ENCODE measurements at places on chromosomes 2 and 18.

DNA sequence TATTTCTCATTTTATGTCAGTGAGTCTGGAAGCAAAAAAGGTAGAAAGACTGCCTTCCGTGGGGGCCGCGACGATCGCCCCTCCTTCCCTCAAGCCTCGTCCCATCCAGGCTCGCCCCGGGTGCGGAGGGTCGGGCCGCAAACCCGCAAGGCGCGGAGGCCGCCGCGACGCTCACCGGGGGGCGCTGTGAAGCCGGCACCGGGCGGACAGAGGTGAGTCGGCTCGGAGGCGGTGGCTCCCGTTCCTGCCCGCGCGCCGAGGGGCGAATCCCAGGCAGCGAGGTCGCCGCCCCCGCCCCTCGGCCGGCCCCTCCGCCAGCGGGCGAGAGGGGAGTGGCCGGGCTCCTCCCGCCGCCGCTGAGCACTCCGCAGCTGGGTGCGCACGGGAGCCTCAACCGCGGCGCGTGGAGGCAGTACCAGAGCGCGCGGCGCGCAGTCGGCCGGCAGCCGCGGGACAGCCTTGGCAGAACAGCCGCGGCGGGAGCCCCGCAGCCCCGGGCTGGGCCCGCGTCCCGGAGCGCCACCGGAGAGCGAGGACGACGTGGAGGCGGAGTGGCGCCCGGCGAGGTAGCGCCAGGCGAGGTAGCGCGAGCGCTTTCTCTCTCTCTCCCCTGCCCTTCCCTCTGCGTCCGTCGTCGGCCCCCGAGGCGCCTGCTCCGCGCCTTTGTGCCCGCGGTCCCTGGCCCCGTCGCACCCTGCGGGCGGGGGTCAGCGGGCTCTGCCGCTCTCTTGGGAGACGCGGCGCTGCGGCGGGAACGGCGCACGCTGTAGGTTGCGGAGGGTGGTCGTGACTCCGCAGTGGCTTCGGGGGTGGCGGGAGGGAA is at the start of gene MYO1B:
TSS of gene MYO1B (plus strand) at position 359 of the 823 bp plus-strand sequence. CDS start 31,492 bp downstream, outside the sequence.
- no peak for DNase-seq

GRCh38 chr2:132443106-132443505 is 26.5 kb downstream of the GPR39 start:
- DNase-seq: no peak

DNA sequence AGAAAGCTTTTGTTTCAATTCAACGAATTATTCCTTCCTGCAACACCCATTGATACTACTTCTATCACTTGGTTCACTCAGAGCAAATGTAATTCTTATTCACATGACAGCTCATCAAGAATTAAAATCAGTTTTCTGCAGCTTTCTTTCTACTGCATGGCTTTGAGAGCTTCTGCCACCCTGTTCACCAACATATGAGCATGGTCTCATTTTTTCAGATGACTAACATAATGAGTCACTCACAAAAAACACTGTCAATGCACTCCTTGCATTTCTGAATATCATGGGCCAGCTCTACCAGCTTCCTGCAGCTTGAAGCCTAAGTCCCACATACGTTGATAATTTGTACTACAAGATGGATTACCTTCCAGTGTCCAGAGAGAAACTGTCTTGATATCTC is 342.9 kb downstream of the LRATD1 start:
- DNase-seq: no peak

GRCh38 chr2:218043100-218043499 is 26.0 kb upstream of the RUFY4 start:
- DNase-seq: no peak

GRCh38 chr2:10835052-10835970 is 22.7 kb upstream of the PDIA6 start:
- DNase-seq: peak; percentile 48

DNA sequence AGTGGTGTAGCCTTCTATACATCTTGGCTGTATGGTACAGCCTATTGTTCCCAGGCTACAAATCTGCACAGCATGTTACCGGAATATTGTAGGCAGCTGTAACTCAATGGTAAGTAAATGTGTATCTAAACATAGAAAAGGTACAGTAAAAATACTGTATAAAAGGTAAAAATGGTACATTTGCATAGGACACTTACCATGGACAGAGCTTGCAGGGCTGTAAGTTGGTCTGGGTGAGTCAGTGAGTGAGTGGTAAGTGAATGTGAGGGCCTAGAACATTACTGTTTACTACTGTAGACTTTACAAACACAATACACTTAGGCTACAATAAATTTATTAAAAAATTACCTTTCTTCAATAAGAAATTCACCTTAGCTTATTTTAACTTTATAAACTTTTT is 3.7 kb upstream of the MRPS9 start:
- DNase-seq: no peak

GRCh38 chr18:69664399-69664798 is 263.7 kb downstream of the DOK6 start:
- DNase-seq: no peak

GRCh38 chr2:15708865-15709820 is 117.5 kb downstream of the DDX1 start:
- DNase-seq: no peak

GRCh38 chr2:160977376-160977775 is 182.9 kb upstream of the TANK start:
- no peak for DNase-seq

DNA sequence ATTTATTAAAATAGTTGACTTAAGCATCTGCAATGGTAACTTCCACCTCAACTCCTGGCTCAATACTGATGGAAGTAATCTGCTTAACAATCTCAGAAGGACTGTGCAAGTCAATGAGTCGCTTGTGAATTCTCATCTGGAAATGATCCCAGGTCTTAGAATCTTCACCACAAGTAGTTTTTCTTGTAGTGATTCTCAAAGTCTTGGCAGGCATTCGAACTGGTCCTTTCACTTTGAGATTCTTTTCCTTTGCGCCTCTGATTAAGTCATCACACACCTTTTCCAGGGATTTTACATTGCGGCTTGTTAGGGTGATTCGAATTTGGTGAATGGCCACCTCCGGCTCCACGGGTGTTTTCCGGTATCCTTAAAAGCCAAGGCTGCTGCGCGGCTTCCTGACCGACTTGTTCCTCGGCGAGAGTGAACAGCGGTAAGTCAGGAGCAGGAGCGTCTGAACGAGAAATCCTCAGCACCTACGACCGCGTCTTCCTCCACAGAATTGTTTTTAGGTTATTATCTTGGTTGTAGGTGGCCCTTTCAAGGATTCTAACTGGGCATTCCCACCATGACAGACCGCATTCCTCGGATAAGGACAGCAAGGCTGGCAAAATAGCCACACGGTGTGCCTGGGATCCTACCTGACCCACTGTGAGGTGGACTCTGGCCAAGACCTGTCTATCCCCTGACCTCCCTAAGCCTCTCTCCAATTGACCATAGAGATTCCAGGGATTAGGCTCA is 23.8 kb upstream of the SLC20A1 start:
- no peak for DNase-seq

DNA sequence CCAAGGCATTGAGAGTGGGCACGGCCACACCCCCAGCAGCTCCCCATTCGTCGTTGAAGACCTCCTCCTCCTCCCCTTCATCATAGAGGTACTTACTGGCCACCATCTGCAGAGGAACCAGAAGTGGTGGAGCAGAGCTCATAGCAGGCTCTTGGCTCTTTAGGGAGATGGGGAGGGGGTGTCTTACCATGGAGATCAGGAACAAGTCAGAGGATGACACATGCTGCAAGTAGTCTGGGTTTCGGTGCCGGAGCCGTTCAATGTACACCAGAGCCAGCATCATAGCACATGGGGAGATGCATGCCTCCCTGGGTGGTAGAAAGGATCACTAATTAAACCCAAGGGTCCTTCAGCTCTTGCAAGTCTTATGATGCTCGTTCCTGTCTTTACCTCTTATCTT is 1.9 kb downstream of the CNPPD1 start:
- no peak for DNase-seq

DNA sequence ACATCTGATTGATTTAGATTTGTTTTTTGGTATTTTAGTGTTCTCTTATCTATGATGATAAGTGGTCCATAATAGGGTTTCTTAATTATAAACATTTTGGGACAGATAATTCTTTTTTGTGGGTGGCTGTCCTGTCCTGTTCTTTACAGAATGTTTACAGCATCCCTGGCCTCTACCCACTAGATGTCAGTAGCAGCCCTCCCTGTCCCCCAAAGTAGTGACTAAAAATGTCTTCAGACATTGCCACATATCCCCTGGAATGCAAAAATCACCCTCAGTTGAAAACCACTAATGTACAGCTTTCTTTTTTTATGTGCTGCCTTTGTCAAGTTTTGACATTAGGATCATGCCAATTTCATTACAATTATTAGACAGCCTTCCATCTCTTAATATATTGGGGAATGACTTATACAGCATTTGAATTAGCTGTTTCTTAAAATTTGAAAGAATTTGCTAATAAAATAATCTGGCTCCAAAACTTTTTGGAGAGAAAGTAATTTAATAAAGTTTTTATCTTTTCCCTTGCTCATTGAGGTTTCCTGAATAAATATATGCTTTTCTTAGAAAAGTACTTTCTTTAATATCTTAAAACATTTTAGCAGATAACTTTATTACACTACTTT is 19.5 kb downstream of the WIPF1 start:
- DNase-seq: no peak

- no peak for DNase-seq
Measured at GRCh38 chr2:105746177-105747080, 1.7 kb downstream of the NCK2 start.

GRCh38 chr2:47043142-47043890 is 111.8 kb downstream of the STPG4 start:
- no peak for DNase-seq

Measured in hematopoietic multipotent progenitor cell treated with erythropoietin and hydrocortisone succinate and interleukin-3 and kit ligand, for 15 days (in vitro differentiated cells).